Stimulated activated CD4-positive, alpha-beta T cell treated with anti-CD3 and anti-CD28 coated beads, Interleukin-2, amount 100 ng/mL, for 4 hours (primary cell): ENCODE measurements at places on chromosomes 3 and 15.
A peak's percentile ranks its signal among the peaks of the same experiment; 100 is the strongest.

- DNase-seq = no peak
Measured at GRCh38 chr15:98870788-98871187, 136.8 kb downstream of the PGPEP1L start.

DNA sequence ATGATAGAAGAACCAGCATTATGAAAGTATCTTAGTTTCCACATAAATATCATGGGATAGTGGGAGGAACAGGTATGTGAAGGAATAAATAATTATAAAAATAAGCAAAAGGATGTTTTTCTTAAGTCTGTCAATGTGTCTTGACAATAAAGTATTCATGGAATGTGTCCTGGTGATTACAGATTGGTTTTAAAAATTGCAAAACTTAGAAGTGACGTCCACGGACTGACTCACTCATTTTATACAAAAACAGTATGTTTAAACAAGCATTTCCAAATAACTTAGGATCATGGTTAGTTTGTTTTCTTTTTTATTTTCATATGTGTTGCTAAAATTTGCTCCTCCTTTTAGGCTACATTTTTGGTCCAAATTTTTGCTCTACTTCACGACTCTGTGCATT is 687.0 kb upstream of the NECTIN3 start:
- DNase-seq = no peak

- DNase-seq = no peak
Measured at GRCh38 chr3:155585384-155585783, 159.5 kb downstream of the PLCH1 start.

DNA sequence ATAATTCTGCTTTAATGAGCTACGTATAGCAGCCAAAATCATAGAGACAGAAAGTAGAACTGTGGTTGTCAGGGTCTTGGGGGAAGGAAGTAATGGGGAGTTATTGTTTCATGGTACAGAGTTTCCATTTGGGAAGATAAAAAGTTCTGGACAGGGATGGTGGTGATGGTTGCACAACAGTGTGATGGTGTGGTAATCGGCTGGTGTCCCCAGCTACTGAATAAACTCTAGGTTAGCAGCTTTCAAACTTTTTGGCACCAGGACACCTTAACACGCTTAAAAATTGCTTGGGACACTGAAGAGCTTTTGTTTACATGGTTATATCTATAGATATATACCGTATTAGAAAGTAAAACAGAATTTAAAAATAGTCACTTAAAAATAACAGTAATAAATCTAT is 166.0 kb downstream of the NEK11 start:
- DNase-seq = no peak

- DNase-seq = no peak
Measured at GRCh38 chr3:187186375-187186774, 10.9 kb upstream of the RTP1 start.

GRCh38 chr3:195106418-195106906 is 164.5 kb downstream of the XXYLT1 start:
- peak; percentile 37 for DNase-seq

GRCh38 chr3:18791182-18791581 is 357.1 kb upstream of the KCNH8 start:
- DNase-seq = no peak
